ENCODE measurements at places on chromosomes 13 and 19. TPM values are rescaled to one million over a fixed set of nuclear protein-coding genes. Genes with fewer than 3 reads are reported as not detected.

ATP13A1 gene
- 9.4 TPM for polyA plus RNA-seq

DNA sequence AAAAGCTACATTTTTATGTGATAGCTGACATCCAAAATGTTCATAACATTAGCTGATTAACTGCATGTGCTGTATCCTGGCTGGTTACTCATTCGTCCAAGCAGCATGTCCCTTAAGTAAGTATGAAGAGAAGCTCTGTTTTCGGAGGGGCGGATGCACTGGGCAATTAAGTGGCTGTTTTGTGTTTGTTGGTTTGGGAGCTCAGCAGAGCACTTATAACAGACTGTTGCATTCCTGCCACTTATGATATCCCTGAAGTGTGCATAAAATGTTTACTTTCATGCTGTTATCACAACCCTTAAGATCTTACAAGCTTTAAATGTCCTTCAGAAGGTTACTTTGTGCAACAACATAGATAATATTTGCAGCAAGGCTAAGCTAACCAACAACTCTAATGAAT, 264.1 kb downstream of the NALCN start:
- DNase-seq: no peak

CYSLTR2 gene
- polyA plus RNA-seq: not detected

GFY gene
- not detected for polyA plus RNA-seq

DNA sequence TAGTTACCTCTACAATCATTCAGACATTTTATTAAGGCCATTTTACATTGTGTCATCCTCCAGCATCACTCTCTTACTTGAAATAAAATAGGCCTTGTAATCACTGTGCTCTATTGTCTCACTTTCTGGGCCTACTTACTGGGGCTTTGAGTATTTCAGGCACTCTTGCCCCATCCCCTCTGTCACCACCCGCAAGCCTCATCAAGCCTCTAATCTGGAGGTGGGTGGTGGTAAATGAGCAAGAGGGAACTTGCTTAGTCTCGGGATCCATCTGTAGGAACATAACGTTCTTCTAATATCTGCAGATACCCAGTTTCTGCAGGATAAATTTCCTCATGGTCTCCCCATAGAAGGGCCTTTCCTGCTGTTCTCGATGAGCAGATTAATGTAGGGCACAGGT, 19.4 kb upstream of the GPR18 start:
- no peak for DNase-seq

DNA sequence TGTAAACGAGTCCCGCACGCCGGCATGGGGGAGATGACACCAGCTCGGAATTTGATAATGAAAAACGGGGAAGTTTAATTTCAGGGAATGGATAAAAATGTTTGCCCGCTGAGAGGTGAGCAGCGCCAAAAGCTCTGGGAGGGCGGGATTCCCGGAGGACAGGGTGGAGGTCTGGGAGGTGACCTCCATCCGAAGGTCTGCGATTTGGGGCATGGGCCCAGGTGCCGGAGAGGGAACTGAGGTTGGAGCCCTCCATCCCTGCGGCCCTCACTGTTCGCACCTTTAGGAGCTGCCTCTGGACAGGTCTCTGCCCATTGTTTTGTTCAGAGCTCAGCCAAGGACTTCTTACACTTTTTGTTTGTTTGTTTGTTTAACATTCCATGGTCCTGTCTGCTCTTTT, 129.8 kb downstream of the URI1 start:
- no peak for DNase-seq

GRCh38 chr13:94712812-94713560, 641 bp upstream of the SOX21 start:
- DNase-seq: no peak

- DNase-seq: no peak
These were observed 437 bp downstream of the SUCLA2 start for GRCh38 chr13:48000559-48001113.

- DNase-seq: no peak
These were observed 801.4 kb downstream of the SLITRK6 start for GRCh38 chr13:84997858-84998257.

Measured in AG04450 (cell line).